Mesothelial cell of epicardium (in vitro differentiated cells): ENCODE measurements at places on chromosomes 1 and 21.

GRCh38 chr1:84303314-84303830 is 1.9 kb downstream of the SAMD13 start:
- no peak for DNase-seq

- DNase-seq: no peak
These were observed 95.2 kb downstream of the KCNJ15 start for GRCh38 chr21:38351961-38352521.

DNA sequence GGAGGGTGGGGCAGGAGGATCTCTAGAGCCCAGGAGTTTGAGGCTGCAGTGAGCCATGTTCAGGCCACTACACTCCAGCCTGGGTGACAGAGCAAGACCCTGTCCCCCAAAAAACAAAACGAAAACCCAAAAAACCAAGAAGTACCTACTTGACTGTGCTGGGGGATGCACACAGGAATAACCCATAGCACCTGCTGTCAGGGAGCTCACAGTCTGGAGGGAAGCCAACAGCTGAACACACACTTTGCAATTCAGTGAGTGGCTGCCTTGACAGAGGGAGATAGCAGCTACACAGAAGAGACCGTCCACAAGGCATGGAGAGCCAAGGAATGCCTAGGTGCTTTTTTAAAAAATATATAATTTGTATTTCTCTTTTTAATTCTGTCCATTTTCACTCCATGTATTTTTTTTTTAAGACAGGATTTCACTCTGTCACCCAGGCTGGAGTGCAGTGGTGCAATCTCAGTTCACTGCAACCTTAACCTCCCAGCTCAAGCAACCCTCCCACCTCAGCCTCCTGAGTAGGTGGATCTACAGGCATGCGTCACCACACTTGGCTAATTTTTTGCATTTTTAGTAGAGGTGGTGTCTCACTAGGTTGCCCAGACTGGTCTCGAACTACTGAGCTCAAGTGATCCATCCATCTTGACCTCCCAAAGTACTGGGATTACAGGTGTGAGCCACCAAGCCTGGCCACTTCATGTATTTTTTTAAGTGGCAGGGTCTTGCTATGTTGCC is 68.7 kb downstream of the NID1 start:
- DNase-seq: no peak

DNA sequence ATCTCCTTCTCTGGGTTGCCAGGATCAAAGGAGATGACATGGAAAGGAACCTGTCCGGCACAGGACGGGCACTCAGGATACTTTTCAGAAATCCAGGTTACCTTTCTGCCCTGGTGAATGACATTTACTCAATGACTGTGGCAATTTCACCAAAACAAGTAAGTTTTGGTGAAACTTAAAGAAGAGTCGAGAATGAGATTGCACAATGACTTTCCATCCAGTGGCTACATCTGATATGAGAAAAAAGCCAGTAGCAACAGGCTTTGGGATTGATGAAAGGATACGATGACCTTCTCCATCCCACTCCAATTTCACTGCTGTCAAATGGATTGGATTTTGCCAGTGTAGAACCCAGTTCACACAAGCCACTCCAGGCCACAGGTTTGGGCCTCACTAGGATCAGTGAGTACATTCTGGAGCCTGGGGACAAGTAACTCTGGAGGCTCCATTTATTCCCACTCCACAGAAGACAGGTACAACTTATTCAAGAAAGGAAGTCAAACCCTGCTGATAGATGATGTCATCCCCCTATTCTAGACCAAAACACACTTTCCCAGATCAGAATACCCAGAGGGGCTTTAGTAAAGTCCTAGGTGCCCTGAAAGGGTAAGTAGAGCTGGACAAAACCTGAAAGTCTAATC is 63.3 kb downstream of the PLPP3 start:
- DNase-seq: no peak

- no peak for DNase-seq
These were observed 3.8 kb upstream of the MIIP start for GRCh38 chr1:12015499-12015898.

- no peak for DNase-seq
These were observed 527.3 kb downstream of the PLPP3 start for GRCh38 chr1:56052041-56052440.

DNA sequence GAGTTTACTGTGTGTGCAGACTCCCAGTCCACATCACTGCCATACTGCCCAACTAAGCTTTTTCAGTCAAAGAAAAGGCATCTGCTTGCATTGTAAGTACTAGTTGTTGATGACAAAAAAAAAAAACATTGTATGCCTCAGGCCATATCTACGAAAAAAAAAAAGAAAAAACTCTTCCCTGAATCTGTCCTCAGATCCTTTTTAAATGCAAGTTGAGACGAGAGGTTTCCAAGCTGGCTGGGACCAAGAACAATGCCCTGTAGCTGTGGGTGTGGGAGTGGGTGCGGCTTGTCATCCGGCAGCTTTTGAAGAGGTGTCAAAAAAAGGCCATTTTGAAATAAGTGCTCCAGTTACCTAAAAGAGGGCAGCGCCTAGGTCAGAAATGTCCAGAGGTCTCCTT is 29.2 kb upstream of the HHAT start:
- DNase-seq: no peak

DNA sequence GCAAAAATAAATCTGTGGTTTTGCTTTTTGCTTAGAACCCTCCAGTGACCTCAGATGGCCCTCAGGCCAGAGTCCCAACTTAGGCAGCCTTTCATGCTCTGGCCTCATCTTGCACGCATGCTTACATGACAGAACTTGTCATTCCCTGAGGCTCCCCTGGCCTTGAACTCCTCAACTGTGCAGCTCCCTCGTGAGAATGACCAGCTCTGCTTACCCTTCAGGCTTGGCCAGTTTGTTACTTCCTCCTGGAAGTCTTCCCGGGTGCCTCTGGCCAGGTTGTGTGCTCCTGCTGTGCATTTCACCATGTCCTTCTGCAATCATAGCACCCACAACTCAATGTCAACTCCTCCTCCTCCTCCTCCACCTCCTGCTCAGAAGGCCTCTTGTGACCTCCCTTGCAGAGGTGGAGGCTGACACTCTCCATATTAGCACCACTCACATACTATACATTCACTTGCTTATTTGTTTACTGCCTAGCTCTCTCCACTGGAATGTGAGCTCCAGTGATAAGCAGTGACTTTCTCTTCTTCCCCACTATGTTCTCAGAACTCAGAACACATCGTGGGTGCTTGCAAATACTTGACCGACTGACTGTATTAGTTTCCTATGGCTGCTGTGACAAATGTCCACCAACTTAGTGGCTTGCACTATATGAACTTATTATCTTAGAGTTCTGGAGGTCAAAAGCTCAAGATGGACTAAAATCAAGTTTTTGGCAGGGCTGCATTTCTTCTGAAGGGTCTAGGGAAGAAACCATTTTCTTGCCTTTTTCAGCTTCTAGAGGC is 41.9 kb downstream of the RCSD1 start:
- no peak for DNase-seq

DNA sequence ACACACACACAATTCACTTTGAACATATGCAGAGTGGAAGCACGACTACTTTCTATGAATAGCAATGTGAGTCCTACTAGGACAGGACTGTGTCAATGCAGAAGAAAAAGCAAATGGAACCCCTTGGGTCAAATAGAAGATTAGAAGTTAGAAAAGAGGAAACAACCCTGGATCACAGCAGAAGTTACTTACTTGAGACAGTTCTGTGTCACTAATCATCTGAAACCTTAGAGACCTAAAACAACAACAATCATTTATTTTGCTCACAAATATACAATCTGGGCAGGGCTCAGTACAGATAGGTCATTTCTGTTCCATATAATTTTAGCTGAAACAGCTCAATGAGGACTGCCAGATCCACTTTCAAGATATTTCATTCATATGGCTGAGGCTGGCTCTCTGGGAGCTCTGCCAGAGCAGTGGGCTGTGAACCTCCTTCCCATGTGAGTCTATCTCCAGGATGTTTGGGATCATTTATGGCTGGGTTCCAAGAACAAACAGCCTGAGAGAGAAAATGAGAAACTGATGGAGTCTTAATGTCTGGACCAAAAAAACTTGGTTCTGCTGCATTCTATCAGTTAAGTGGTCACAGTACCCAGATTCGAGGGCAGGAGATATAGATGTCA is 42.5 kb upstream of the IL10 start:
- DNase-seq: no peak

DNA sequence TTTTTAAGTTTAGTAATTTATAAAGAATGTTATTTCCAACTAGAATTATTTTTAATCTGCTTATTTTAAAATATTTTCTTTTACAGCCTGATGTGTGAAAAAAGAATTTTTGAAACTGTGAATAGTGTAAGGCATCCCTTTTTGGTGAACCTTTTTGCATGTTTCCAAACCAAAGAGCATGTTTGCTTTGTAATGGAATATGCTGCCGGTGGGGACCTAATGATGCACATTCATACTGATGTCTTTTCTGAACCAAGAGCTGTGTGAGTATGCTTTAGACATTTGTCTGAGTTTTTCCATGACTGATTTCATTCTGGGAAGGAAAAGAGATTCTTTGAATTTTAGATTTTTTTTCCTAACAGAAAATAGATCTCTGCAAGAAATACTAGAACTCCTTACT is 77.9 kb downstream of the GTF2B start:
- no peak for DNase-seq

DNA sequence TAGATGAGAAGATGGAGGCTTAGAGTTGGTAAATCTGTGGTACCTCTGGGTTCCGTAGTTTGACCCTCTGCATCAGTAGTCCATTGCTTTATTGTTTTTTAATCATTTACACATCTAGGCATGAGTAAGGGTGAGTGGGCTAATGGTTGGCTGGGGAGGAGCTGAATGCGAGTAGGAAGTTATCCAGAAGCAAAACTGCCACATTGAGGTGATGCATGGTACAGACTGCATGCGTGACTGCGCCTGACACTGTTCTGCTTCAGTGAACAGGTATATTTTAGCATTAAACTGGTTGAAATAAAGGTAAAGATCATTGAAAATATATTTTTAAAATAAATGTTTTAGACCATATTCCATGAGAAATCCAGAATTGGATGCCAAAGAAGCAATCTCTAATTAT is 4.4 kb downstream of the DNAJC16 start:
- DNase-seq: no peak

GRCh38 chr21:46248422-46248782 is 19.8 kb upstream of the LSS start:
- no peak for DNase-seq

DNA sequence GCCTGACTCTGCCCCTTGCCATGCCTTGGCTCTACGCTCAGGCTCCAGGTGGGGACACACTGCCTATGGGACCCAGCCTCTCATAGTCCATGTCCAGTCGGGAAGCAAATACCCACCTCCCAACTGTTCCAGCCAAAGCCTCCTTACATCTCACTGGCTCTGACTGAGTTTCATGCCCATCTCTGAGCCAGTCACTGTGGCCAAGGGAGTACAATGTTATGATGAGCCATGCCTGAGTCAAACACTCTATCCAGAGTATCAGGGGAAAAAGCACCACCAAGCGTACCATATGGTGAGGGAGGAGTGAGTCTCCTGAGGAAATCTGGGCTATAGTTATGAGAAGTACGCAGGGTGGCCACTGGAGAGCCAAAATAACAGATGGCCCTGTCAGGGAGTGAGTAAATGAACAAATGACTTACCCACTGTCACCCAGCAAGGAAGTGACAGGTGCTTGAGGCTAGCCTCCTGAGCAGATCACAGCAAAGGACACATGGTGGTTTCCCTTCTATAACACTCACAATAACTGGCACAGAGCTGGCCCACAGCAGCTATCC is 236.6 kb upstream of the GJB5 start:
- no peak for DNase-seq

DNA sequence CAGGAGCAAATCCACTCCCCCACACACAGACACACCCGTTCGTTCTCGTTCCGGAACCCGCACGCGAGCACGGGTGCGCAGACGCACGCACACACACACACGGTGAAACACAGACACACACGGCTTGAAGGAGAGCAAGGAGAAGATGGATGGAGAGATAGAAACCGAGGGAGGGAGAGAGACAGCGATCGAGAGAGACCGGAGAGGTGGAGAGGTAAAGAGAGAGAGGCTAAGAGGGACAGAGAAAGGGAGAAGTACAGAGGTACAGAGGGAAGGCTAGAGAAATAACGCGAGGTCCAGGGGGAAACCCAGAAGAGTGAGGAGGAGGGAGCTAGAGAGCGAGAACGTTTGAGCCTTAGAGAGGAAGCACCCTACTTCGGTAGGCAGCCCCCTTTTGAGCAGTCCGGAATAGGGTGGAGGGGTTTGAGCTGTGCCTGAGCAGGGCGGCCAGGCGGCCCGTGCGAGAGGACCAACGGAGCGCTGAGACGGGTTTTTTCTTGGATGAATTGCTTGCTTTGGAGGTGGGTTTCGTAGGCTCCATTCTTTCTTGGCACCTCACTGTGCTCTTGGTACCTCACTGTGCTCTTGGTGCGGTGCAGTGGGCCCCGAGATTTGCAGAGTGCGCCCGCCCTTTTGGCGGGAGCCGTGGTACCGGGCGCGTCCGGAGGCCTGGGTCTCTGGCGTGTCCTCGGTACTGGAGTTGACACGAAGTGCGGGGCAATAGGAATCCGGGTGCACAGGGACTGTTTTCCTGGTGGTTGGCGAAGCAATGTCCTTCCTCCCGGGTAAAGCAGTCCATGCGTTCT is 88.4 kb upstream of the RHOU start:
- peak; percentile 47 for DNase-seq

- DNase-seq: no peak
These were observed 47.8 kb downstream of the ACTL8 start for GRCh38 chr1:17802945-17803344.

- peak; percentile 72 for DNase-seq
These were observed 24.1 kb downstream of the ETNK2 start for GRCh38 chr1:204127597-204128242.

- no peak for DNase-seq
These were observed 171.2 kb downstream of the TTLL7 start for GRCh38 chr1:83827741-83828140.

DNA sequence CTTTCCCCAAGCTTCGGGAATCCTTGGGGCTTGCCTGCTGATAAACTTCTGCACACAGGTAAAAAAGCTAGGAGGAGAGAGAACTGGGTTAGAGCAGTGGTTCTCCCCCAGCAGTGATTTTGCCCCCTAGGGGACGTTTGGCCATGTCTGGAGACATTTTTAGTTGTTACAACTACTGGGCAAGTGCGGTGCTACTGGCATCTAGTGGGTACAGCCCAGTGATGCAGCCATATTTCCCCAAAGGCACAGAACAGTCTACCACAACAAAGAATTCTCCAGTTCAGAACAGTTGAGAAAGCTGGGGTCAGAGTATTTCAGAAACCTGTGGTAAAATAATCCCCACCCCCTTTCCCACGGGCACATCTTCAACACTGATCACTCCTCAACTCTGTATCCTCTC is 41.3 kb downstream of the LRRC71 start:
- no peak for DNase-seq

GRCh38 chr21:31490443-31490842 is 146.4 kb upstream of the TIAM1 start:
- no peak for DNase-seq
